Kidney (tissue), 22 donors: ENCODE measurements at places on chromosomes 16 and 17.

- no peak for DNase-seq
Observed at GRCh38 chr16:83723244-83723643, 84.5 kb upstream of the HSBP1 start.

DNA sequence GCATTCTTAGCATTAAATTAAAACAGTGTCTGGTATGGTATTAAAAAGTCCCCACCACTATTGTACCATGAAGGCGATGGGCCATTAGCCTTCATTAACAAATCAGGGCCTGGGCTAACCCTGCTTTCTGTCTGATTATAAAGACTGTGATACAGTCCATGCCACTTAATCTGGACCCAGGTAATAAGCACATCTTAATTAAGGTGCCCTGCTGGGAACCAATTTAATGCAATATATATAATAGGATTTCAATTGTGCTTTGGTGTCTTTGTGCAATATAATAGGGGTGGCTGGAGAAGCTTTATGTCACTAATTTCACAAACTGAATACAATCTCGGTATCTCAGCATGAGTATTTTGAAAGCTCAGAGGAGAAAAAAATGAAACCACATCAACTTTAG, 64.4 kb upstream of the CDH8 start:
- DNase-seq, result no peak

DNA sequence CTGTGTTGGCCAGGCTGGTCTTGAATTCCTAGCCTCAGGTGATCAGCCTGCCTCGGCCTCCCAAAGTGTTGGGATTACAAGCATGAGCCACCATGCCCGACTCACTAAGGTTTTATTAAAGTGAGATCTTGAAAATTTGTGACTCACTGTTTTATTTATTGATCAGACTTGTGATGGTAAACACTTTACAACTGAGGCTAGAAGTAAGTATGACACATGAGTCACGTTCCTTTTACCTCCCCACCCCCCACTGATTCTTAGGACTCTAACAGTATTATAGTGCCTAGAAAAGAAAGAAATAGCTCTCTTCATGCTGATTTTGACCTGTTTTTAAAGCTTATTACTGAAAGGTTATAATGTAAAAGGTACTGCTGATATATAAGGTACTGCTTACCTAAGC, 160.6 kb downstream of the TANC2 start:
- no peak for DNase-seq

DNA sequence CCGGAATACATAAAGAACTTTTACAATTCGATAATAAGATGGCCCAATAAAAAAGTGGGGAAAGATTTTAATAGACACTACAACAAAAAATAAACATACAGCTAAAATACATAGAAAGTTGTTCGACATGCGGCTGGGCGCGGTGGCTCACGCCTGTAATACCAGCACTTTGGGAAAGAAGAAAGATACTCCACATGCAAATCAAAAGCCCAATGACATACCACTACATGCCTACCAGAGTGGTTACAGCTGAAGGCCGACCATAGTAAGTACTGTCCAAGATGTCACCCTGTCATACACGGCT, 9.3 kb downstream of the PRCD start:
- no peak for DNase-seq
